ENCODE measurements at places on chromosomes 2 and 18.

- DNase-seq = peak; percentile 3
Observed at GRCh38 chr2:221999717-222000116, 299.1 kb downstream of the PAX3 start.

DNA sequence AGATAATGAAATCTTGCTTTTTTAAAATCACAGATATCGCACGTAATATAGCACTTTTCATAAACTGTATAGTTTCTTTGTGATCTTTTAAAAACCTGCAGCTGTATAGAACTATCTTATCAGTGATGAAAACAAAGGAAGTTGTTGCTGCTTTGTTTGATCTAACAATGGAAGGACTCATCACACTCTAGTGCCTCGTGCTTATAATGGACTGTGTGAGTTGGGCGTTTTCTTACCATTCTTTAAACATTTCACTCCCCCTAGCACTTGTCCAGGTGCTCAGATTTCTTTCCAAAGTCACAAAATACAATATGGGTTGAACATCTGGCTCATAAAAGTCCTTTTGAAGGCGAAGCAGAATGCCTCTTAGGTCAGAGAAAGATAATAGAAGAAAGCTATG is 94.8 kb upstream of the SPATS2L start:
- no peak for DNase-seq

- DNase-seq = no peak
Observed at GRCh38 chr2:105410554-105410953, 11.7 kb upstream of the FHL2 start.

DNA sequence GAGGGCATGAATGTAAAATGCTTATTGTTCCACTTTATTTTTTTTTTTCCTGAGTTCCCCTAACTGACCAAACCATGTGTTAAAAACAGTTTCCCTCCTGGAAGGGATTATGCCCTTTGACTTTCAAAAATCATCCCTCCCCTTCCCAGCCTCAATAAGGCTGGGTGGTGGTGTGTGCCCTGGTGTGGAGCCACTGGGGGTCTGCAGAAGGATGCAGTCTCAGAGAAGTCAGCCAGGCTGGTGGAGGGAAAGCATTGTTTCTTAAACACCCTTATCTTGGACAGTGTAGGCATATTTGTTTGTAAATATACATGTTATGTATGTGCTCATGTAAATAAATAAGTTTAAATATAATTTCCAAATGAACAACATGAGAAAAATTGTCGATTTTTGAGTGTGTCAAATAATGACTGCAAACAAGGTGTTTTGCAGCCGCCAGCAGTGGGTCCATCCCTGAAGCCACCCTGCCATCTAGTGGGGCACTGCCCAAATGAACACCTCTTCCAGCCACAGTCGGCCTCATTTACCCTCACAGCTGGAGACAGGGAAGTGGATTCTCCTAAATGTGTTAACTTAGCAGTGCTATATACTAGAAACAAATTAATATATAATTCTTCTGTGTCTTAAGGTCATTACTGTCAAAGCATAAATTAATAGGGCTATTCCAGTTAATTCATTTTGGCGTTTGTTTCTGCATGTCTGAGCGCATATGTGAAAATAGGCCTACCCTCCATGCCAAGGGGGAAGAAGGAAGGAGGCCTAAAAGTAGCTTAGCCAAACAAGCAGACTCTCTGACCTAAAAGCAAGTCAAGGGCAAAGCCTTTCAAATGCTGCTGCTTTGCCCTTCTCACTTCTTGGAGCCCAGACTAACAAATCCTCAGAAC is 209.6 kb upstream of the PIK3C3 start:
- peak; percentile 39 for DNase-seq

GRCh38 chr2:37906131-37906530 is 19.0 kb upstream of the RMDN2 start:
- no peak for DNase-seq

DNA sequence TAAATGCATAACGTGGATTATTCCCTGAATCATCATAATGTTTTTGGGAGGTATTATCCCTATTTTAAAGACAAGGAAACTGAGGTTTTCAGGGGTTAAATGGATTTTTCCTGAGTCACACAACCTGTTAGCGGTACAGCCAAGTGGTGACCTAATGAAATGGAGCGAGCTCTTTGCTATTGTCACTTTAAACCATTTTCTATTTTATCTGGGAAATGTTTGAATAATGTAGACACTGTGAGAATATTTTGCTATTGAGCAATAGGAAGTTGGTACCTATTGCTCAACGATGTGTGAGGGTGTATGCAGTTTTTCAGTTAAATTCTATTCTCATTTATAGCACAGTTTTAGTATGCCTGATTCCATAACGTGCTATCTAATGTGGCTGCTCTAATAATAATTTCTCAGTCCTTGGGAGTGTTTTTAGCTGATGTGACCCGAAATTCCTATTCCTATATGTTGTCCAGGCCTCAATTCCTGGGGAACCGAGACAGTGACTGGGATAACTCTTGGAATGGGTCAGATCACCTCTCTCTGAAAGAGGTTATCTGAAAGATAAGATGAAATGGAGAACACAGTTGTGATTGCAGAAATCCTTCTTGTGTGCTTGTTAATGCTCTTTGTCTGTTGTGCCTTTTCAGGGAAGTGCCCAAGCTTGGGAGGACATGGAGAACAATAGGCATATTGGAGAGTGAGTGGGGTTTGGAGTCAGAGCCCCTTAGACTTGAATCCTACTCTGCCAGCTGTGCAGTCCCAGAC is 38.4 kb downstream of the ABCB11 start:
- DNase-seq = no peak

GRCh38 chr2:168596881-168597655 is 141.0 kb downstream of the CERS6 start:
- DNase-seq = no peak

All from fibroblast of skin of scalp (primary cell).